ENCODE measurements at places on chromosomes 3 and 15. TPM values are rescaled to one million over a fixed set of nuclear protein-coding genes. Genes with fewer than 3 reads are reported as not detected.

PODXL2 gene
- total RNA-seq = 8.4 TPM

CD86 gene
- 4.2 TPM for total RNA-seq

APOD gene
- 313 TPM for total RNA-seq

FSTL1 gene
- total RNA-seq = 211 TPM

CCR9 gene
- not detected for total RNA-seq

SMCO1 gene
- total RNA-seq = not detected

MANF gene
- total RNA-seq = 79.7 TPM

SI gene
- not detected for total RNA-seq

DNA sequence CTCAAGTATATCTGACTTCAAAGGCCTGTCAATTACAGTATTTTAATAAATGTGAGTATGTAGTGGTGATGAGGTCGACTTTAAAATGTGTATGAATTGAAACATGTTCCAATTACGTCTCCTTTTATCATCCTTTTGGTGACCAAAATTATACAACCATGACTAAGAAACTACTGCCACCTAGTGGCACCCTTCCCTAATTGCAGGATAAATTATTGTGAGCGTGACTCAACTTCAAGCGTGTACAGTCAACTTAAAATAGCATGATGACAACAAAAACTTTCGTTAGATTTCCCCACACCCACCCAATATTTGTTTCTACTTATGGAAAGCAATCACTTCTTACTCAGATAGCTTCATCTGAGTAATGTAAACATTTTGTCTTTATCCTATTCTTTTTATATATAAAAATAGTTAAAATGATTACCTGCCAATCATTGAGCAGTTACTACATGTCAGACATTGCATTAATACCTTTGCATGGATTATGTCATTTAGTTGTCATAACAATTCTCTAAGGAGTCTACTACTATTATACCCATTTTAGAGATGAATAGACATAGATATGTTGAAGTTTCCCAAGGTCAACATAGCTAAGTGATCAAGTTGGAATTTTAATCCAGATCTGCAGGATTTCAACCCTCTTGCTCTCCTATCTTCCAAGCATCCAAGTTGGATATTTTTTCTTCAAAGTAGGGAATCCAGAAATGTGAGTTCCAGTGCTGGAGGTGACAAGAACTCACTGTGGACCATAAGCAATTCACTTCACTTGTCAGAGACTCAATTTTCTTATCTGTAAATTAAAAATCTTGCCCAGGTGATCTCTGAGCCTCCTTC is 106.0 kb downstream of the MEX3B start:
- no peak overlapping the region for H3K27ac ChIP-seq
- H3K27me3 ChIP-seq = no peaks in the 10 kb centered on the region
- no peaks in the 10 kb centered on the region for H3K36me3 ChIP-seq
- DNase-seq = no peak

- peaks cover 12% of the 10 kb centered on the region for H3K4me1 ChIP-seq
- no peaks in the 10 kb centered on the region for H3K36me3 ChIP-seq
- H3K27ac ChIP-seq = no peak overlapping the region
- no peaks in the 10 kb centered on the region for H3K27me3 ChIP-seq
- H3K4me3 ChIP-seq = no peak overlapping the region
Measured at GRCh38 chr3:130841357-130841756, 52.5 kb upstream of the ATP2C1 start.

DNA sequence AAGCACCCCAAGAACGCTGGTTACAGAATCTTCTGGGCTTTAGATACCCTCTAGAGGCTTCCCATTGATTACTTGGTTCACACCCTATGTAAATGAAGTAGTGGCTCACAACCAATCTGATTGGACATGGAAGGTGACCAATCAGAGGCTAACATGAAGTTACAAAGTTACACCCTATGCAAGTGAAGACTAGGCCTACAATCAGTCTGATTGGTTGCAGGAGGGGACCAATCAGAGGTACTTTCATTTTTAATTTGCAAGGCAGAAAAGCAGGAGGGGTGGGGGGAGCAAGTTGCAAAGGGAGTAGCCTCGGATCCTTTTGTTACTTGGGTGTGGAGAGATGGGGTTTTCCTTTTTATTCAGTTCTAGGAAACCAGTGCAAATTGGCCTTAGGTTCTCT is 11.1 kb upstream of the RTP2 start:
- no peaks in the 10 kb centered on the region for H3K4me1 ChIP-seq
- no peak for DNase-seq
- H3K36me3 ChIP-seq = no peaks in the 10 kb centered on the region
- no peak overlapping the region for H3K4me3 ChIP-seq
- no peak overlapping the region for H3K27ac ChIP-seq

DNA sequence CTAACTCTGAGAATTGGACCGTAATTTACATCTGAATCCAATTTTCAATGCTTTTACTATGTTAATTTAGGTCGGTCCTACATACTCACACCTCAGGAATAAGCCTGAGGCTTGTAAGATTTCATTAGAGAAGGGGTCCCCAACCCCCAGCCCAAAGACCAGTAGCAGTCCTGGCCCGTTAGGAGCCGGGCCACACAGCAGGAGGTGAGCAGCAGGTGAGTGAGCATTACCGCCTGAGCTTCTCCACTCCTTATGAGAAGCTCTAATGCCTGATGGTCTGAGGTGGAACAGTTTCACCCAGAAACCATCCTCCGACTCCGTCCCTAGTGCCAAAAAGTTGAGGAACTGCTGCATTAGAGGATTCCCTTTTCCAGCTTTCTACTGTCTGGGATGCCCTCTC is 757.3 kb downstream of the SI start:
- H3K27me3 ChIP-seq = no peaks in the 10 kb centered on the region
- H3K4me1 ChIP-seq = no peaks in the 10 kb centered on the region
- no peaks in the 10 kb centered on the region for H3K36me3 ChIP-seq
- H3K4me3 ChIP-seq = no peak overlapping the region
- no peak overlapping the region for H3K27ac ChIP-seq

GRCh38 chr3:31157893-31158620 is 263.6 kb upstream of the GADL1 start:
- no peak overlapping the region for H3K27ac ChIP-seq
- no peak overlapping the region for H3K4me3 ChIP-seq
- H3K4me1 ChIP-seq = no peaks in the 10 kb centered on the region
- no peaks in the 10 kb centered on the region for H3K36me3 ChIP-seq

DNA sequence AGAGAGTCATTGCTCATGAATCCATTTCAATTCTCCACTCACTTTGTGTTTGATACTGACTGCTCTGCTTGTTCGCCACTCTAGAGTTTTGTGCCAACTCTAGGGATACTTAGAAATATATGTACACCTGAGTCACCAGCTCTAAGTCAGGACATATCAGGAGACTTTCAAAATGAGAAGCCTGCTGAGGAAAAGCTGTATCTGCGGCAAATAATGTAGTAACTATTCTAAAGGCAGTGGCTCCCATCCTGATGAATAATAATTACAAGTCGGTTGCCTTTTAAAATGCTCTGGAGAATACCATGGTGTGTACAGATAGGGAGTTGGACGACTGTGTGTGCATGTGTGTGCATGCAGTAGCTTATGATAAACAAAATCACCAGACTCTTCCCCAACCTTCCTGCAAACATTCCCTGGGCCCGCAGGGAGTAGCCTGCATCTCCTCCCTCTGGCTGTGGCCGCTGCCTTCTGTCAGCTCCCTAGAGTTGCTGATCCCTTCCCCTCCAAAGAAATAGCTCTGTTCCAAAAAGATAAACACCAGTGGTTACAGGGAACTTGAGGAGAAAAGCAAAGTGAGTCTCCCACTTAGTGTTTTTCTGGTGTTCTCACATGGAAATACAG is 346.3 kb upstream of the UMPS start:
- no peaks in the 10 kb centered on the region for H3K27me3 ChIP-seq
- no peaks in the 10 kb centered on the region for H3K4me1 ChIP-seq
- H3K36me3 ChIP-seq = no peaks in the 10 kb centered on the region
- H3K4me3 ChIP-seq = no peak overlapping the region
- no peak overlapping the region for H3K27ac ChIP-seq
- no peak for DNase-seq

GRCh38 chr3:188671971-188672370 is 499.8 kb upstream of the TPRG1 start:
- no peaks in the 10 kb centered on the region for H3K27me3 ChIP-seq
- no peak for DNase-seq
- peaks cover 3% of the 10 kb centered on the region for H3K4me1 ChIP-seq

GRCh38 chr3:71521940-71522876 is 61.3 kb downstream of the FOXP1 start:
- DNase-seq = no peak
- no peaks in the 10 kb centered on the region for H3K27me3 ChIP-seq
- no peaks in the 10 kb centered on the region for H3K36me3 ChIP-seq

- H3K27me3 ChIP-seq = no peaks in the 10 kb centered on the region
- no peaks in the 10 kb centered on the region for H3K36me3 ChIP-seq
Measured at GRCh38 chr15:68725736-68726135, 95.0 kb downstream of the ANP32A start.

GRCh38 chr3:125645616-125646015 is 50.3 kb upstream of the OSBPL11 start:
- peaks cover 59% of the 10 kb centered on the region for H3K4me1 ChIP-seq
- no peaks in the 10 kb centered on the region for H3K36me3 ChIP-seq
- H3K4me3 ChIP-seq = no peak overlapping the region
- H3K27ac ChIP-seq = peak overlapping the region; percentile 95
- no peaks in the 10 kb centered on the region for H3K27me3 ChIP-seq

Data from thyroid gland (tissue), 4 donors.